ENCODE measurements at places on chromosomes 6 and 20.

DNA sequence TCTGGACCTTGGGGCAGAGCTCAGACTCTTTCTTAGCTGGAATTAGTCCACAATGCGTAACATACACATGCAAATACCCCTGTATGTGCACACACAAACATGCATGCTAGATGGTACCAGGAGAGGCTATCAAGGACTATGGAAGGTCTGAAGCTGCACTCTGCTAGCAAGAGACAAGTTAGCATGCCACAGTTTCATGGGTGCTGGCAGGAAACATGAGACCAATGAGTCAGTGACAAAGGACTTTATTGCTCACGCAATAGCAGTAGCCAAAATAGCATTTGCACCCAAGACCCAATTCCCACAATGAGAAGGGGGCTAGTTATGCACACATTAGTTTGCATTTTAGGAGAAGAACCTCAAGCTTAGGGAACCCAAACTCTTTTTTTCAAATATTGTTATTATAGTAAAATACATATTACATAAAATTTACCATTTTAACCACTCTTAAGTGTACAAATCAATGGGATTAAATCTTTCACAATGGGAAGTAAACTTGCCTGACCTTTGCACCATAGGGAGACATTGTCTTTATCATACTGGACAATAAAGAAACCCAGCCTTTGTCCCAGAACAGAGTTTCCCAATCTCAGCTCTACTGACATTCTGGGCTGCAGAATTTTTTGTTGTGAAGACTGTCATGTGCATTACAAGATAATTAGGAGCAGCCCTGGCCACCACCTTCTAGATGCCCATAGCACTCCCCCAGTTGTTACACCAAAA is 69.1 kb downstream of the NRSN1 start:
- no peak for DNase-seq

- no peak for DNase-seq
Measured at GRCh38 chr20:58994390-58995159, 12.5 kb downstream of the CTSZ start.

- DNase-seq = no peak
Measured at GRCh38 chr20:34579191-34579978, 20.9 kb downstream of the MAP1LC3A start.

DNA sequence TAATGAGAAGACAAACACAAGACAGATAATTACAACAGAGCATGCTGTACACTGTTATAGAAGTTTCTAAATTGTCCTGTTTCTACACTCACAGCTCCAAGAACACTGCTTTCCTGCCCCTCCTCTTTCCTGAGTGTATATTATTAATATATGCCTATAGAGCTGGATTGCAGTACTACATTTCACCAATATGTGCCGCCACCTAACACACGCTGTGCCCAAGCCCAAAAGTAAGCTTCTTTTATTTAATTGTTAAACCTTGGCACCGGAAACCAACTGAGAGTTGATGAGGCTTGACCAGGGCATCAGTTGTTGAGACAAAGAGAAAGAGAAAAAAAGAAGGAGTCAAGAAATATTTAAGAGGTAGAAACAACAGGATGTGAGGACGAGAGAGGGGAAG is 16.0 kb upstream of the PTPRT start:
- DNase-seq = no peak

DNA sequence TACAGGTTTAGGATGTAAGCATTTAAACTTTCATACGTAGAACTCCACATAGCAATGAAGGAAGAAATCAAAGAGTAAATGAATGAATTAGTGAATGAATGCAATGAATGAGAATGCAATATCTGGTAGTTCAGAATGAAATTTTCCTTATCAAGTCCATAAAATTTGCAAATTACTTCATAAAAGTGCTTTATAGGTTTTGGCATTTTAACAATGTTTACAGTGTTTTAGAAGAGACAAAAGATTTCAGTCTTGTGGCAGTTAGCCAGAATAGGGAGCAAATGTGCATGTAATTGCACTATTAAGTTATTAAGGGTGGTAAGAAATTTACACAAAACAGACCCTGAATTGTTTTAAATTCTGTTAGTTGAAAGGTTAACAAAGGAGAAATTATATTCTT is 739.4 kb upstream of the FLRT3 start:
- DNase-seq = no peak

- DNase-seq = no peak
Measured at GRCh38 chr6:34513646-34514045, 42.5 kb downstream of the SPDEF start.

GRCh38 chr20:40691566-40692239 is 2.7 kb upstream of the MAFB start:
- DNase-seq = no peak

GRCh38 chr6:65790666-65791065 is 83.6 kb upstream of the EYS start:
- DNase-seq = no peak

GRCh38 chr20:651713-652614 is 1.0 kb downstream of the SRXN1 start:
- no peak for DNase-seq

DNA sequence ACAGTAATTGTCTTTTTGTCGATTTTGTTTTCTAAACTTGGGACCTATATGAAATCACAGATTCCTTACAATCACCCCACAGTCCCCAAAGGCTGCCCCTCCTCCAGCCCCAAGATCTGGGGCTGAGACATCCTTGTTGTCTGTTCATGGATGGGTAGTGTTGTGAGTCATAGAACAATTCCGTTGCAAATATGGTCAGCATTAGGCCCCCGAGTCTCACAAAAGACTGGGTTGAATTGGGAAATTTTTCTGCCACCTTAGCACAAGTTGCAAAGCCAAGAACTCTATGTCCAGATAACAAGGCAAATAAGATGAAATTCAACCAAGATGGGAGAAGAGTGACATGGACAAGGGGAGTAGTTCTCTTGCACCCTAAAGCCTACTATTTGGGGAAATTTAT is 10.5 kb upstream of the TAB2 start:
- DNase-seq = peak; percentile 4

DNA sequence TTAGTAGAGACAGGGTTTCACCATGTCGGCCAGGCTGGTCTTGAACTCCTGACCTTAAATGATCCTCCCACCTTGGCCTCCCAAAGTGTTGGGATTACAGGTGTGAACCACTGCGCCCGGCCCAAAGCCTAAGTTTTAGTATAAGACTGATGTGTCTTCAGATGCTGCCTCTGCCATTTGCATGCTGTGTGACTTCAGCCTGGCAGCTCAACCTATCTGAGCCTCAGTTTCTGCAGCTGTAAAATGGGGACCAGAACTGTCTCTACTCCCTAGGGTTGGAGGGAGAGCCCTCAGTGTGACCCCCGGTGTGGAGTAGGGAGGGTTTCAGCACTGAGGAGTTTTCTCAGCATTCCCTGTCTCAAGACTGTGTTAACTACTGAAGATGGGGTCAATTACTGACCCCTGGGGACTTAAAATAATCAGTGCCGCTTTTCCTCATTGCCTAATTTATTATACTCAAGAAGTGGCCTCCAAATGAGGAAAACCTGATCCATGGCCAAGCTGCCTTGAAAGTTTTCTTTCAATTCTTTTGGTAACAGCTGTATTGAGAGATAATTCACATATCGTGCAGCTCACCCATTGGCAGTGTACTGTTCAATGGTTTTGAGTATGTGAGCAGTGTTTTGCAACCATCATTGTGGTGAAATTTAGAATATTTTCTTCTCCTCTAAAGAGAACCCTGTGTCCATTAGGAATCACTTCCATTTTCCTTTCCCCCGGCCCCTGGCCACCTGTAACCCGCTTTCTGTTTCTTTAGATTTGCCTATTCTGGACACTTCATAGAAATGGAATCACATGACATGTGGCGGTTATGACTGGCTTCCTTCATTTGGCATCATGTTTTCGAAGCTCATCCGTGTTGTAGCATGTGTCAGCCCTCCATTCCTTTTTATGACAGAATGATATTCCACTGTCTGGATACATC is 64.8 kb downstream of the PHACTR3 start:
- DNase-seq = no peak

GRCh38 chr6:26543953-26544352 is 5.8 kb downstream of the HMGN4 start:
- DNase-seq = no peak

DNA sequence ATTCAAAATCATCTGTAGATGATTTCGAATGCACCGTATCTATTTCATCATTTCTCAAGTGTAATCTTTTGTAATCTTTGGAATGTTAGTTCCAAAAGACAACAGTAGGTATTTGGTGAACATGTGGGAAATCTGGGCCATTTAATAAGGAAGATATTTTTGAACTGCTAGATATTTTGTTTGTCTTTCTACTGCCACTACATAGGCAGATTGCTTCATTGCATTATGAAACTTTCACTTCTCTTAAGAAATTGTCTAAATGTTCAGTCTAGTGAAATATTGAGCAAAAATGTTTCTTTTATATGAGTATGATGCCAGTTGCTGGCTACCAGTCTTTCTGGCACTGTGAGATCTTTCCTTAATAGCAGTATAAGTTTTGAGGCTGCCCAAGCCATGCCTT is 527.8 kb upstream of the RNF217 start:
- no peak for DNase-seq

GRCh38 chr20:57257701-57258453 is 8.6 kb downstream of the BMP7 start:
- no peak for DNase-seq
